ENCODE measurements at places on chromosomes 13 and 19.

DNA sequence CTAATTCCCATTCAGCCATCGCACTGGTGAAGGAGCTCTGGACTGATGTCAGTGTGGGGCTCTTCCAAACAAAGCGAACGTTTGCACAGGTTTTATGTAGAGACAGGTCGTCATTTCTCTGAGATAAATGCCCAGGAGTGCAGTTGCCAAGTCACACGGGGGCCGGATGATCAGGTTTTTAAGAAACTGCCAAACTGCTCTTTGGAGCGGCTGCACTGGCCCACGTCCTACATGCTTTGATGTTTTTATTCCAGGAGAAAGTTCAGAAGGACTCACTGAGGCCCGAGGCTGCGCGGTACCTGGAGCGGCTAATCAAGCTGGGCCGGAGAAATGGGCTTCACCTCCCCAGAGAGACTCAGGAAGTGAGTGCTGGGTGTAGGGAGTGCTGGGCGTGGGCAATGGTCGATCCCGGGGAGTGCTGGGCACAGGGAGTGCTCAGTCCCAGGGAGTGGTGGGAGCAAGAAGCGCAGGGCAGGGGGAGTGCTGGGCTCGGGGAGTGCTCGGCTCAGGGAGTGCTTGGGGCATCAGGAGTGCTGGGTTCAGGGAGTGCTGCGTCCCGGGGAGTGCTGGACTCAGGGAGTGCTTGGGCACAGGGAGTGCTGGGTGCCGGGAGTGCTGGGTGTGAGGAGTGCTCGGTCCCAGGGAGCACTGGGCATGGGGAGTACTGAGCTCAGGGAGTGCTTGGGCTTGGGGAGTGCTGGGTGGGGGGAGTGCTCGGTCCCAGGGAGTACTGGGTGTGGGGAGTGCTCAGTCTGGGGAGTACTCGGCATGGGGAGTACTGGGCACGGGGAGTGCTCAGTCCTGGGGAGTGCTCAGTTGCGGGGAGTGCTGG is 10.7 kb downstream of the THOP1 start:
- no peak for DNase-seq

DNA sequence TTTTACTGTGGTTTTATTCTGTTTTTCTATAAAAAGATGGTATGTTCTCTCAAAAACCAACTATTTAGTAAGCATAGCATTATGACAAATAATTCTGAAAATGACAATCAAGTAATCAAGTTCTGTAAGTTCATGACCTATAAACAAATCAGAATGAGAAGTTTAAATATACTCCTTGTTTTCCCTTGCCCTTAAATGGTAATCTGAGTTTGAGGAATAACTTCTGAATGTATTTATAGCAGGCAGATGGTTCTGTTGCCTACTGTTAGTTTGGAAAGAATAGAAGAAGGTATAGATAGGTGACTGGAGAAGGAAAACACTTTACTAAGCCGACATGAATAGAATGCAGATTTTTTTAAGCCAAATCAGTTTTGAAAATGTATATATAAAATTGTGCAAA is 63.9 kb downstream of the POSTN start:
- no peak for DNase-seq

- DNase-seq: peak; percentile 79
Measured at GRCh38 chr19:47315125-47315821, 5.6 kb downstream of the C5AR1 start.

GRCh38 chr19:12247644-12248222 is 47.0 kb downstream of the ZNF44 start:
- DNase-seq: no peak

DNA sequence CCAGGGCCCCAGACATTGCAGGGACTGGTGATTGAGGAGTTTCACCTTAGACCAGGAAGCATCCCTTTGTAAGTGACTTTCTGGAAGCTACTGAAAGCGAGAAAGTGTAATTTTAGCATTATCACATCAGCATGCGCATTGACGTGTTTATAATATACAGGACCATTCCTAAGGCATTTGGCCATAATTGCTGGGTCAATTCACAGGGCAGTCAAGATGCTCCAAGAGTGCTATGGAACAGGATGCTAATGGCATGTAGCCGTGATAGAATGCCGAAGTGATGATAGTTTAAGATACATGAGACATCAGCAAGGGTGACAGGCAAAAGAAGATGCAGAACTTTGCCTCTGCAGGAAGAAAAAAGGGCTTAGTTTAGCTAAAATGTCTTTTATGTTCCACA is 347.6 kb upstream of the NBEA start:
- DNase-seq: no peak

- no peak for DNase-seq
Measured at GRCh38 chr13:78060966-78061365, 142.3 kb upstream of the EDNRB start.

- DNase-seq: no peak
Measured at GRCh38 chr19:55486043-55486970, 1.3 kb downstream of the NAT14 start.

DNA sequence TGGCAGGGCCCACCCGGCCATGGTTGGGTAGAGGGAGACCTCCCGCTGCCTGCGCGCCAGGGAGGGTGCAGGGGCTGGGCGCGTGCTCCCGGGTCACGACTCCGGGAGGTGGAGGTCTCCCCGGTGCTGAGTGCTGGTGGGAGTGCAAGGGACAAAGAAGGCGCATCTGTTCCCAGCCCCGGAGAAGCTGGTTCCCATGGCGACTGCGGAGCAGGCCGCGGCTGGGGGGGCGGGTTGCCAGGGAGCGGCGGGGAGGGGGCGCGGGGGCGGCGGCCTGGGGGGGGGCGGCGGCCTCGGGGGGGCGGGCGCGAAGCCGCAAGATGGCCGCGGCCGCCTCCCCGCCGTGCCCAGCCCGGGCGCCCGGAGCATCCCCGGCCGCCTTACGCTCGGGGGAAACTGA is 1.2 kb downstream of the CBARP start:
- DNase-seq: no peak

DNA sequence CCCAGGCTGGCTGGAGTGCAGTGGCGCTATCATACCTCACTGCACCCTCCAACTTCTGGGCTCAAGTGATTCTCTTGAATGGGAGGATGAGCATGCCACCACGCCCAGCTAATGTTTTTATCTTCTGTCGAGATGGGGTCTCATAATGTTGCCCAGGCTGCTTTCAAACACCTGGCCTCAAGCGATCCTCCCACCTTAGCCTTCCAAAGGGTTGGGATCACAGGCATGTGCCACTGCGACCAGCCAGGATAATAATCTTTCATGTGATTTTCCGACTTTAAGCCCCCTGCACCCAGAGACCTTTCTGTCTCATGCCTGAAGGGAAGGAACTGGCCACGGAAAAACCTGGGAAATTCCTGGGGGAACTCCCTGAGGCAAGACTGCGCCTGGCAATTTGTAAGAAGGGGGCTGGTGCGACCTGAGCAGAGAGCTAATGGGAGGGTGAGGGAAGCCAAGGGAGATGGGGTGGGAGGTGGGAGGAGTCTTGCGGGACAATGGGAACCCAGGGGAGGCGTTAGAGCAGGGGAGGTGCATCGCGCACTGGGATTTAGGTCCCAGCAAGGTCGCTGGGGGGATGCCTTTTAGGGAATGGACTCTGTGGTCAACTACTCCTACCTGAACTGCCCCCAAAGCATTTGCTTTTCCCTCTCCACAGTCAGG is 1.2 kb upstream of the CCDC124 start:
- no peak for DNase-seq

- DNase-seq: peak; percentile 29
Measured at GRCh38 chr13:40639221-40639681, 27.2 kb downstream of the FOXO1 start.

GRCh38 chr13:113607889-113608635 is 23.5 kb downstream of the TFDP1 start:
- no peak for DNase-seq

DNA sequence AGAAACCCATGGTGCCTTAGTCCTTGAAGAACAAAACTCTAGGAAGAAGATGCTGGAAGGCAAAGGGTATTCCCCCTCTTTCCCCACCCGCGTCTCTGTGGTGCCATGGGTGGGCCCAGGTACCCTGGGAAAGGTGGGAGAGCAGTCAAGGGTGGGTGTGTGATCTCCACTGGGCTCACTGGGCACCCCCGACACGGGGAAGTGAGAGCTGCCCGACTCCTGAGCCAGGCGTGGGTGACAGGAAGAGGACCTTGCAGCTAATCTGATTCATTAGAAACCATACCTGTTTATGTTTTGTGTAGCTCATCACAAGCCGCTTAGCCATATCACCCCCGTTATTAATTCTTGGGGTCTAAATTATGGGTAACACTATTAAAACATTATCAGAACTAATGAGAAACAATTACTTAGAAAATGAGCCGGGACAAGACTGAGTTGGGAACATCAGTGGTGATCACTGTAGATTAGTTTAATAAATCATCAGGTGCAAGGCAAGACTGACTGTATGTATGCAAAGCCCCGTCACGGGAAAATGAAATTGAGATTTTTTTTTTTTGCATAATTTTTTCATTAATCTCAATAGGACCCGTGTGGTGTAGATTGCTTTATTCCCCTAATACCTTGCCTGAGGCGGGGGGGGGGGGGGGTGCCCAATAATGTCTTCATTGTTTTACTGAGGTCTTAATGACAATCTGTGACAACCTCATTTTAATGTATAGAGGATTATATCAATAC is 77.3 kb downstream of the ZIC5 start:
- DNase-seq: no peak

- DNase-seq: no peak
Measured at GRCh38 chr19:45477713-45478453, 10.1 kb downstream of the FOSB start.

DNA sequence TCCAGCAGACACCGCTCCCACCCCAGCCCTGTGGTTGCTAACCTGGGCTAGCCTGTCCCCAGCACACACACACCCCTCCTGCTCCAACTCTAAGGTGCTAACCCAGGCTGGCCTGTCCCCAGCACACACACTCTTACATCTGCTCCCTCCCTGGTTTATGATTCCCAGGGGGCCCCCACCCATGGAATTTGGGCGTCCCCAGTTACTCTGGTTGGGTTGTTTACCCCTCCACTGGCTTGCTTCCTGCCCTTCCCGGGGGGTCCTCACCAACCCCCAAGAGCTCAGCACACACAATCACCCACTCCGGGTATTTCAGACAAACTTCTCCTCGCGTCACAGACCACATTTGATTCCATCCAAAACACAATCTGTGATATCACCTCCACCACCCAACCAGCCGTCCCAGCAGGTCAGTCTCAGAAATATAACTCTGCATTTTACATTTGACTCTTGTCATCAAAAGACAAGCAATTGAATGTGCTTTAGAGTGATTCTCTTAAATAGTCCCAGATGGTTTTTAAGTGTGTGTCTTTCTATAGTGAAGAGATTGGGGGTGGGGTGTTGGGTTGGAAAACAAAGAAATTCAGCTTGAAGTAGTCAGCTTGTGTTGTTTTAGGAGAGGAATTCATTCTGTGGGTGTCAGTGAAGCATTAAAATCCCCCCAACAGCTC is 20.1 kb downstream of the COL4A2 start:
- peak; percentile 100 for DNase-seq

GRCh38 chr13:108304170-108305016 is 34.9 kb downstream of the TNFSF13B start:
- no peak for DNase-seq

GRCh38 chr13:99908140-99908803 is 63.3 kb downstream of the ZIC5 start:
- no peak for DNase-seq

DNA sequence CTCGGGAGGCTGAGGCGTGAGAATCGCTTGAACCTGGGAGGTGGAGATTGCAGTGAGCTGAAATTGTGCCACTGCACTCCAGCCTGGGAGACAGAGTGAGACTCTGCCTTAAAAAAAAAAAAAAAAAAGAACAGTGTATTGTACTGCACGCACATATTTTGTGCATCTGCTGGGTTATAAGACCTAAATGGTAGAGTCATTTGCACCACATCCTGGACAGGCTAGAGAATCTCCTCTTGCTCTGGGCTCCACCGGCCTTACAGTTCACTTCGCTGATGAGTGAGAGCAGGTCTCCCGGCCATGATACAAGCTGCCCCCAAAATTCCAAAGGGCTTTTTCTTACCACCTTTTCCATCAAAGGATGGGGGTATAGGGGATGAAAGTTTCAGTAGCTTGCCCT is 7.2 kb upstream of the SAE1 start:
- no peak for DNase-seq

DNA sequence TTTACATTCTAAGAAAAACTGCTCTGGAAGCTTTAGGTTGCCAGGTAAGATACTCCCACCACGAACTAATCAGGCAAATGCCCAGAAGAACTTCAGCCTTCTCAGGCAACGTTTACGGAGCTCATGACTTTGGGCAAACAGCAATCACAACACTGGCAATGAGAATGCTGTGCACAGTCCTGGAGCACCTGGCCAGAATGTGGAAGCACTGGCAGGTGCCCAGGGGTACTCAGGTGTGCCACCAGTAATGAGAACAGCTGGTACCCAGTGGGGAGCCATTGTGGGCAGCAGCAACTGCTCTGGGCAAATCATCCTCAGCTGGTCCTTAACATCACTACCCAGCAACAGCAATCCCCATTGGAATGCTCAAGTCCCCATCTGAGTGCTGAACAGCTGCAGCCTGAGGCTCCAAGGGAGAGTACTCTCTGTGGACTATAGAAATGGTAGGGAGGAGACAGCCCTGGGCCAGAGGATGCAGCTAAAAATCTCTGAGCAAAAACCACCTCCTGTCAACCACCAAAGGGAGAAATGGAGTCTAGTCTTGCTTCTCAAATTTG is 210.0 kb downstream of the FOXO1 start:
- DNase-seq: no peak

- DNase-seq: no peak
Measured at GRCh38 chr13:95201814-95202651, 99.2 kb downstream of the ABCC4 start.

GRCh38 chr19:17393002-17393401 is 994 bp downstream of the CCDC194 start:
- DNase-seq: no peak

DNA sequence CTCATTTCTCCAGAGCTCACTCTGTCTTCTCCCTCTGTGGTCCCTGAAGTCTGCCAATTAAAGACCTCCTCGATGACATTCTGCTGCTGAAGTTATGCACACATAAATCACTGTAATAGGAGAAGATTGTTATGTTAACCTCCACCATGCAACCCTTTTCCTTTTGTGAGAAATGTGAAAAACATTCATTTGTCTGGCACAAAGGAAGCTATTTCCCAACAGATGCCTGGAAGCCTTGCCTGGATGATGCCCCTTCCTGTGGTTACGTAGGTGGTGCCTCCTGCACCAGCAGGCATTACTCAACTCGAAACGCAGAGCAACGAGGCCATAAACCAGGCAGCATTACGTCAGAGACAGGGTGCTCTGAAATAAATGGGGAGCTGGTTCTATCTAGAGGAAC is 327.4 kb upstream of the ZNF507 start:
- DNase-seq: peak; percentile 97

- DNase-seq: peak; percentile 97
Measured at GRCh38 chr19:3434630-3435553, 45.4 kb downstream of the SMIM24 start.

Data from SJSA1 (cell line).